NCI-H526 treated with DMSO at 0.1 percent for 48 hours (cell line): ENCODE measurements at places on chromosomes 5 and 9.

GRCh38 chr9:17219261-17219660 is 84.4 kb downstream of the CNTLN start:
- no peak for DNase-seq

DNA sequence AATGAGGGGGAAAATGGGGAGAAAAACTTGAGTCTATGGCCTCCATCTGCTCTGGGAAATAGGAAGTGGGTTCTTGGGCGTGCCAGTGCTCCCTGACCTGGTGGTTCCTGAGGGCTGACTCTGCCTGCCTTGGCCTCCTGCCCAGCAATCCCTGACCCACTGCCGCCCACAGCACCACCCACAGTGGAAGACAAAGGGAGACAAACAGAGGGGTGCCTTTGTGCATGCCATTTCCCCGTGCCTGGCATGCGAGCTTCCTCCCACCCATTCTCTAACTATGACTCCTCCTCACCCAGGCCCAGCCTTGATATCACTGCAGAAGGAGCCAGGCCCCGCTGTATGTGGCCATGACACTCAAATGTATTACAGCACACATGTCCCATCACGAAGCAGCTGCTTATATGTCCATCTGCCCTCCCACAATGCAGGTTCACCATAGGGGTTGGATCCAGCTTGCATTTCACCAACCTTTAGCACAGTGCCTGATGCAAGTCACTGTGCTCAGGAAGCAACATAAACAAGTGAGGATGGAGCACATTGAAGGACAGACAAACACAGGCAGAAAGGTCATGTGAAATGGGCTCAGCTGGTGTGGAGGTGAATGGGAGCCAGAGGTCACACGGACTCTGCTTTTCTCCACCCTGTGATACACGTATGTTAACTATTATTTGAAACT is 84.4 kb downstream of the ADRB2 start:
- no peak for DNase-seq

- DNase-seq = no peak
These were observed 49.4 kb downstream of the TARS1 start for GRCh38 chr5:33490071-33490665.

GRCh38 chr9:78278177-78278777 is 18.6 kb upstream of the PSAT1 start:
- DNase-seq = no peak

DNA sequence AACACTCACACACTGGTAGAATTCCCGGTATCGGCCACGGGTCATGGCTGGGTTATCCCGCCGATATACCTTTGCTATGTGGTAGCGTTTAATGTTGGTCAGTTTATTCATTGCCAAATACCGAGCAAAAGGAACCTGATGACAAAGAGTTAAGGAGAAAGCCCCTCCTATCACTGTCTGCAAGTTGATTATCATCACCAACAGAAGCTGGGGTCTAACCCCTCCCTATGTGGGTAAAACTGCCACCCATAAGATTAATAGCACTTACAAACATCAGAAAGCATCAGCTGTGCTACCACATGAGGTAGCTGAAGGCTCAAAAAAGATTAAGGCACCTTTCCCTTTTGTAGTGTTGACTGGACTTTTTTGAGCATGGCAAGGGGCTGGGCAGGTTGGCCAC is 5.6 kb upstream of the DND1 start:
- no peak for DNase-seq

DNA sequence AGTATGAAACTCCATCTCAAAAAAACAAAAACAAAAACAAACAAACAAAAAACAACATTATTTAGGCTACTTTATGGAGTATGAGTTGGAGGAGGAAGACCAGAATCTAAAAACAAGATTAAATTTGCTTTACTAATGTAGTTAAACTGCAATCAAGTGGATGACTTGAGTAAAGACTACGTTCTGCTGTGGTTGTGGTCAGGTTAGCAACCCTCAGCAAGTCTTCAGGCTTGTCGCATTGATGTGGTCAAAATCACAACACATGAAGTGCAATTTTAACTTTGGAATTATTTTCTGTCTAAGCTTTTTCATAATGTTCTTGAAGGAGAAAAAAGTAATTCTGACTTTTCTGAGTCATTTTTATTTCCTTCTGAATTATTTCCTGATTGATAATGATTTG is 43.1 kb downstream of the PDE6A start:
- no peak for DNase-seq

GRCh38 chr9:129027685-129028191 is 393 bp downstream of the SH3GLB2 start:
- no peak for DNase-seq

GRCh38 chr5:173829826-173830225 is 58.3 kb upstream of the CPEB4 start:
- no peak for DNase-seq

DNA sequence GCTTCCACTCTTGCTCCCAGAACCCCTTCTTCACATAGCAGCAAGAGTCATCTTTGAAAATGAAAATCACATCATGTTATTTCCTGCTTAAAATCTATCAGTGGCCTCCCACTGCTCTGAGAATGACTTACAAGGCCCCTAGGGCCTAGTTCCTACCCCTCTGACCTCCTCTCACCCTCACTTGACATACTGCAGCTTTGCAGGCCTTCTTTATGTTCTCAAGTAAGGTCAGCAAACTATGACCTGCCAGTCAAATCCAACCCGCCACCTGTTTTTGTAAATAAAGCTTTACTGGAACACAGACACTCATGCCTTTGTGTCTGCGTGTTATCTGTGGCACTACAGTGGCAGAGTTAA is 185.7 kb downstream of the NR3C1 start:
- DNase-seq = no peak

GRCh38 chr5:34486160-34486848 is 169.8 kb upstream of the RAI14 start:
- peak; percentile 82 for DNase-seq

DNA sequence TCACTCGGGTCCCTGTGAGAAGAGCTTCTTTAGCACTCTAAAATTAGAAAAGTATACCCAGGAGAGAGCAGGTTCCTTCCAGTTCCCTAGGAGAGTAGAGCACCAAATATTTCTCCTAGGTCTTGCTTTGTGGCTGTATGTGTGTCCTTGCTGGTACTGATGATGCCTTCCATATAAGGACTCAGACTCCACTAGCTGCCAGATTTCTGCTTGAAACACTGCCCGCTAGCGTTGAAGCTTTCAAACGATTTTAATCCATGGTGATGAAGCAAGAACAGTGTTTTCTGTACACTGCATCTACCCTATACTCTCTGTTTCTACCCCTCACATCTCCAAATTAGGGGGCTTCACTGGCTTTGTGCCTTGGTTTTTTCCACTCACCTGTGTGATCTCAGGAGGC is 2.4 kb upstream of the SMC2 start:
- DNase-seq = peak; percentile 24

DNA sequence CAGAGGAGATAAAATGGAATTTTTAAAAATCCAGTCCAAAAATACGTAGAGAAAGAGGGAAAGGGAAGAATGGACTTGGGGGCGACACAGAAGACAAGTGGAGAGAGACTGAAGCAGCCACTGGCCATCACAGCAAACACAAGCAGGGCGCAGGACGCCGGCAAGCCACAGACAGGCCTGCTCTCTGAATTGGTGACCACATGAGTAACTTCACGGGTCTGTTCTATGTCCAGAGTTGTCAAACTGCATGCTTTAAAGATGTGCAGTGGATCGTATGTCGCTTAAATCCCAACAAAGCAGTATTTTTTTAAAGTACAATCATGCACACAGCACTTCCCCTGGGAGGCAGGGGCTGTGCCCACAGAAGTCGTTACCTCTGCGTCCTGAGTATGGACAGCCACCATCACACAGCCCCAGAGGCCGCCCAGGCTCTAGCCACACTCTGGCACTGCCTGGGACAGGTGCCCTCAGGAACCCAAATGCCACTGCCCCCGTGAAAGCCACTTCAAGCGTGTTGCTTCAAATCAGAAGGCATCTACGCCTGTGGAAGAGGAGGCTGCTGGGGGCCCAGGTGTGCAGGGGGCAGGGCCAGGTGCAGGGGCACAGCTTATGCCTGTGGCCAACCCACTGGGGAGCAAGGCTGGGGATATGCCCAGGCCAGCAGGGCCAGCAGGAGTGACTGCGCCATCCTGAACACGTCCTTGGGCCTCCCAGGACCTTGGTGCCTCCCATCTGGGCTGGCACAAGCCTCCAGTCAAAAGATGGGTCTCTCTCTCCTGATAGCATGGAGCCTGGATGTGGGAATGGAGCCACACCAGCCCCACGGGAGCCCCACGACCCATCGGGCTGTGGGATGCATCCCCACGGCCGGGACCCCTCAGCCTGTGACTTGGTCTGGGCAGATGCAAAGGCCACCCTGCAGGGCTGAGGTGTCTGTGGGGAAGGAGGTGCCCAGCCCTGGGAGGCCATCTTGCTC is 5.9 kb upstream of the LRRC14B start:
- no peak for DNase-seq

GRCh38 chr5:151258201-151258611 is 5.2 kb downstream of the GM2A start:
- no peak for DNase-seq

DNA sequence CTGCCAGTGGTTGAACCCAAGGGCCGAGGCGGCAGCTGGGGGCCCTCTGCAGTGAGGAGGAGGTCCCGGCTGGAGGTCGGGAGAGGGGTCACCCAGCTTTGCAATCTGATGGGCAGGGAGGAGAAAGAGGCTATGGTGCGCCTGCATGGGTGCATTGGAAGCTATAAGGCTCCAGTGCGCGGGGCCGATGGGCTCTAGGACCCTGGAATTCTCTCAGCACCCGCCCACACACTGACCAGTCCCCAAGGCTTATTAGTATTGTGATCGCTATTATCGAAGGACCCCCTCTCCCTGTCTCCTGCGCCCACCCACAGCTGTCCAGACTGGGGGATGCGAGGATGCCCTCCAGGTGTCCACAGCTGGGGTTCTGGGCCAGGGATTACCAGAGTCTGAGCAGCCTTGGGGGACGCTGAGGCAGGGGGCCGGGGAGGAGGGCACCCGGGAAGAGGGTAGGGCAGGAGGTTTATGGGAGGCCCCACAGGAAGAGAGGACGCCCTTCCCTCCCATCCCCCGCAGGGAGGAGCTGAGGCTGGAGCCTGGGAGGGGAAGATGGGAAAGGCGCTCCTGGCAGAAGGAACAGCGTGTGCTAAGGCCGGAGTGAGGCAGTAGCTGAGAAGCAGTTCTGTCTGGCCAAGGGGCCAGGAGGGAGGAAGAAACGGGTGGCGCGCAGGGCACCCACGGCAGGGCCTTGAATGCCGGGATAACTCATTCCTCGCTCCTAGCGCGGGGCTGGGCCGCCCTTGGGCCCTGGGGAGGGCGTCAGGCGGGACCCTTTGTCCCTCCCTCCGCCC is 24.2 kb downstream of the C9orf50 start:
- no peak for DNase-seq

- no peak for DNase-seq
These were observed 33.9 kb upstream of the AOPEP start for GRCh38 chr9:94692601-94693000.

DNA sequence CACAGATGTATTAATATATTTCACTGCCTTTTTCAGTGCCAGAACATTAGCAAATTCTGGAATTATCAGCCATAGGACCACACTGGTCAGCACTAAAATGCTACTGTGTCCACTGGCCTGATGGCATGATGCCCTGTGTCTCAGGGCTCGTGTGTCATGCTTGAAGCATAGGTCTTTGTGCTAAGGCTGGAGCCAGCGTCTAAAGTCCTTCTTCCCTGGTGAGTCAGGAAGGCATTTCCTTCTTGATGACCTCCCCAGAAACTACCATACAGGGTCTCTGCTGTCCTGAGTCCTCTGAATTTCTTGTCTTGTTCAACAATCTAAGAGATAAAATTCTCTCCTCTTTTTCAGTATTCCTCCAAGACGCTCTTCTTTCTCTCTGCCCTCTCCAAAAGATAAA is 489.9 kb downstream of the PSAT1 start:
- DNase-seq = no peak

DNA sequence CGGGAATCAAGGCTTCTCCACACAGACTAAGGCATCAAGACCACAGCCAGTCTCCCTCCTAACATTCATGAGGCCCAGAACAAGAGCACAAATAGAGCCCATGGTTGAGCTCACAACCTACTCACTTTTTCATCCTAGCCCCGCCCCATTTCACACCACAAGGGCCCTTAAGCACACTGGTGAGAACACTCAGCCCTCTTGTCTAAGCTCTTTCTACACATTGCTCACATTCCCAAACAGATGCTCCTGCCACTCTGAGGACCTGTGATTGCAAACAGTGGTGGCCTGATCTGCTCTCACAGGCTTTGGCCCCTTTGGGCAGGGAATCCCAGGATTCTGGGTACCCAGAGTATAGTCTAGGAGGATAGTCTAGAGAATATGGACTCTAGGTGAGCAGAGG is 54.0 kb downstream of the FEM1C start:
- no peak for DNase-seq

DNA sequence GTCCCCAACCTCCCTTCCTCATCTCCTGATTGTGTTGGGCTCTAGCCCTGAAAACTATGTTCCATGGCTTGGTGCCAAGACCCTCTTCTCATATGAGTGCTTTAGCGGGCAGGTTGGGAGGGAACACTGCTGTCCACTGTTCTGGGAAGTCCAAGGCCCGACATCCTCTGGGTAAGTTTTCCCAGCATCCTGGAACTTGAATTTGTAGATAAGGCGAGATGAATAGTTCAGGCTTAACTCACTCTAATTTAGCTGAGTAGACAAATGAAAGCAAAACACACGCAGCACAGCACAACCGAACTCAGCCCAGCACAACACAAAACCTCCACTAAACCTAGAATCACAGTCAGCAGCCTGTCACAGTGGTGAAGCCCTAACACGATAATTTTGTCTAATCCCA is 95.3 kb upstream of the SLC28A3 start:
- no peak for DNase-seq

- peak; percentile 0 for DNase-seq
These were observed 13.2 kb upstream of the CEL start for GRCh38 chr9:133048595-133048994.

- DNase-seq = no peak
These were observed 157.0 kb downstream of the DENND1A start for GRCh38 chr9:123772967-123773366.

DNA sequence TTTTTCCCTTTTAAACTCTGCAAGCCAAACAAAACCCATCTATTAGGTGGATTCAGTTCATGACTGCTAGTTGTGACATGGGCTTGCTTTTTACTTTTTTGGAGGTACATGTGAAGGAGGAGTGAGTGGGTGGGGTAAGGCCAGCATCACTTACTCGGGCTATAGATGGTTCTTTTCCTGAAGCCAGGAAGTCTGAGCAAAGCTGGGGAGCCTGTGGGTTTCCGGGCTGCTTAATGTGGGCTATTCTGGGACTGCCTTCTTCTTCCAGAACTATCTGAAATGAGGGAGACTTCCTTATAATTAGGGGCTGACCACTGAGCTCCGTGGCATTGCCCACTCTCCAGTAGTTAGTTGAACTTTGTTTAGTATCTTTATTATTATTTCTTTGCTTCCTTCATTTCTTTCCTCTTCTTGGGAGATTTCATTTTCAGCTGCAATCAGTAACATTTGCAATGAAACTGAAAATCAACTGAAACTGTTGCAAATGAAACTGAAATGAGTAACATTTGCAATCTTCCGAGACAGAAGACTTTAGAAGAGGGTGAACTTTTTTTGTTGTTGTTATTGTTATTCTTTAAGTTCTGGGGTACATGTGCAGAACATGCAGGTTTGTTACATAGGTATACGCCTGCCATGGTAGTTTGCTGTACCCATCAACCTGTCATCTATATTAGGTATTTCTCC is 204.9 kb downstream of the LRRC70 start:
- no peak for DNase-seq

- DNase-seq = no peak
These were observed 388.3 kb downstream of the ARRDC3 start for GRCh38 chr5:90994796-90995195.
